Stromal cell of bone marrow (primary cell): ENCODE measurements at places on chromosomes 5 and 9.

DNA sequence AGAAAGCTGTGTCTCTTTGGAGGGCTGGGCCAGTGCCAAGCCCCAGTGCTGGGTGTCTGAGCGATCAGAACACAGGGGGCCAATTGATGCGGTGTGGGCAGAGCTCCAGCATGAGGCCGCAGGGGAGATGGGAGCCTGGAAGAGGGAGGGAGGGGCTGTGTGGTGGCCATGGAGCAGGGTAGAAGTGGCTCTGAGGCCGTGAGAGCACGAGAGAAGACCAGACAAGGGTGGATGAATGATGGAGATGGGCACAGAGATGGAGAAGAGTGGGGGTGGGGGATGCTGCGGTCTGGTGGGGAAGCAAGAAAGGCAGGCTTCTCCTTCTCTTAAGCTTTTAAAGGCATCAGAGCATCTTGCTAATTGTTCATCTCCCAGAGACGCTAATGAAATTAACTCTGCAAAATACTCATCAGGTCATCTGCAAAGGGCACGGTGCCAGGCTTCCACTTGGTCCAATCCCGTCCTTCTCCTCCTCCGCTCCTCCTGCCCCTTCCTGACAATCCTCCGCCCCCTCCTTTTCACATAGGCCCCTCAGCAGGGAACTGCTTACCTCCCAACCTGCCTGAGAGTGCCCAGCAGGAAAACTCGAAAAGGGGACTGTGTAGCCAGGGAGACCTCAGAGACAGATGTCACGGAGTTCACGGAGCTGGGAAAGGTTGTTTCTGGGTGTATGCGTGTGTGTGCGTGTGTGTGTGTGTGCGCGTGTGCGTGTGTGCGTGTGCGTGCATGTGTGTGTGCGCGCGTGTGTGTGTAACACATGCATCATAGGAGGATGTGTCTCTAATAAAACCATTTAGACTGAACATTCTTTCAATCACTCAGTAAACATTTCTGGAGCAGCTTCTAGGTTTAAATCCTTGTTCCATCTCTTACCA lies 7.1 kb upstream of the UNC5A start:
- no peak for DNase-seq

- peak; percentile 79 for DNase-seq
These were observed 37.6 kb upstream of the ORM1 start for GRCh38 chr9:114285166-114285867.

DNA sequence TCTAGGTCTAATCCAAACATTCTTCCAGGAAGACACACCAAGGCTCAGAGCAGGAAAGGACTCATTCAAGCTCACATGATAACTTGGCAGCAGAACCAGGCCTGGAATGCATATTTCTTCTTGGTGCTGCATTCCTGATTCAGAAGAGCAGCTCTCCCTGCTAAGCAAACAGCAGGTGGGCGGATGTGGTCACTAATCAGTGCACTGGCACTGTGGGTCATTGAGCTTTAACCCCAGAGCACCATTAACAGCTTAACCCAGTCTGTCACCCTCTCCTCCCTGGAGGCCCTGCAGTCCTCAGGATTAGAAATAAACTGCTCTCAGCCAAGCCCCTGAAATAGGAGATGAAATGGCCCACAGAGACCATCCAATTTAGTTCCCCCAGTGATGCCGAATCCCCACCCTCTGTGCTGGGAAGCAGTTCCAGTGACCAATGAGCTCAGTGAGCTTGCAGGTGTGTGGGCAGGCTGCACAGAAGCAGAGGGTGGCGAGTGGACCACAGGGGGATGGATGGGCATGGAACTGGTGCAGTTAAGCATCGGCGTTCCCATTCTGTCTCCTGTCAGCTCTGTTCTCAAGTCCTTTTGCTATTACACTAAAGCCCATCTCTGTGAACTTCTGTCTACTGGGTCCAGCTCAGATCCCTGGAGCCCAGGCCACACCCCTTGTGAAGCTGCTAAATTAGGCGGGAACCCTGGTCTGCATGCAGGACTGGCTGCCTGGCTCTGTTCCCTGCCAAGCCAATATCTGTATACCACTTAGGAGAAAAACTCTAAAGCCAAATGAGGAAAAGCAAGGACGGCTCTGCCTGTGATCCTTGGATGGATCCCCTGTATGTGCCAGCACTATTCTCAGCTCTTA lies 16.6 kb upstream of the MEGF9 start:
- DNase-seq, result peak; percentile 76

- no peak for DNase-seq
These were observed 7.1 kb upstream of the AFAP1L1 start for GRCh38 chr5:149264439-149265067.

DNA sequence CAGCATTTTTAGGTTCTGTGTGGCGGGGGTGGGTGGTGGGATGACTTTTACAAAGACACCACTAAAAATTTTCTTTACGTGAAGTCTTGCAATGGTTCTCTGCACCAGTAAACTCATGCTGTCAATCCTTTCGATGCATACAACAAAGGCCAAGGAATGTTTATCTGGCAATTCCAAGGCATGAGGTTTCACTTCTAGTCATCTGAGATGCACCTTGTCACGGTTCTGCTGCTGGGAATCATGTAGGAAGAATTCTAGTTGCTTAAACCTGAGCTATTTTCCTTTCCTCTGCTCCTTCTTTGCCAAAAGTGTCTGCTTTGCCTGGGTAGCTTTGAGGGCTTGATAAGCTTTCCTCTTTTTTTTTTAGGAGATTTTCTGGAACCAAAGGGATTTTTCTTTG lies 1204.5 kb upstream of the SEMA6A start:
- DNase-seq, result no peak

- no peak for DNase-seq
These were observed 111.1 kb downstream of the PAM start for GRCh38 chr5:102866237-102866600.

DNA sequence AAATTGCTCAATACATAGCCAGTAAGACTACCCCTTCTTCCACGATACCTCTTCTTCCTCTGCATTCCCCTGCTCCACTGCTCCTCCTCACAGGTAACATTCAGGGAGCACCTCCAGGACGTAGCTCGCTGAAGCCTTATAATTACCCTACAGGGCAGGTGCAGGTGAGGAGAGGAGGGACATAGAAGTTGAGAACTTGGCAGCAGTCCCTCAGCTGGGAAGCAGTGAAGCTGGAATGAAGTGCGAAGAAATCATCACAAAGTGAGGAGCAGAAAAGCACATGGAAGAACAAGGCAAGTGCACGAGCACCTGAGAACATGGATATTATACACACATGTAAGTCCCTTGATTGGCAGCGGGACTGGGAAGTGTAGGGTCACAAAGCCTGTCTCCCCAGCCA lies 118.2 kb downstream of the HSD17B3 start:
- DNase-seq, result no peak

DNA sequence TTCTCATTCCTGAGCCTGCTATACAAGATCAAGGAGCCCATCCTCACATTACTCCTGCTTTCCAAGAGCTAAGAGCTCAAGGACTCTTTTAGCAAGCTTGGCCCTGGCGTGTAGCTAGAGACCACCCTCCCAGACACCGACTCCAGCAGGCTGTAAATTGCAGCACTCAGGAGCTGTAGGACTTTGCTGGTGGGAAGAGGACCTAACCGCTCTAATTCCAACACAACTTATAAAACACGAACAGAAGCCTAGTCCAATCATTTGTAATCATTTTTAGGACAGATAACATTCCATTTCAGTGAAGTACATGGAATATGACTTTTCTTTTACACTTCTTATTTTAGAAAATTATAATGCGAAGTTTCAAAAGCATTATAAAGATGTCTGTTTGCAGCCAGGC lies 219.9 kb downstream of the NXNL2 start:
- no peak for DNase-seq

- no peak for DNase-seq
These were observed 50.4 kb downstream of the TRIO start for GRCh38 chr5:14193496-14193895.

DNA sequence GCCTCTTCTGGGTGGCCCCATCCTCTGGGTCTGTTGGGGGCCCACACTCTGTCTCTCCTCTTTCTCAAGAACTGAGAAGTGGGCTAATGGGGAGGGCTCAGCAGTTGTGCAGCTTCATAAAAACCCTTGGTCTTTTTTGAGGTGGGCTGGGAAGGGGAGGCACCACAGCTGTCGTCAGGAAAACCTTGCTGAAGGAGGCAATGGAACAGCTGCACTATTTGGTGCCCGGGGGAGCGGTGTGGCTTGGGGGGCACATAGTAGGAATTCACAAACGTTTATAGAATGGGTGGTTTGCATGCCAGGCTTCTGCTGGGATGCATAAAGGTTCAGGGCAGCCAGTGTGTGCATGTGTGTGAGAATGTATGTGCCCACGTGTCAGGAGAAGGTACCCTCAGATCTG lies 3.2 kb upstream of the IER5L start:
- DNase-seq, result no peak

- DNase-seq, result no peak
These were observed 871.4 kb upstream of the CDH10 start for GRCh38 chr5:25516141-25516540.

DNA sequence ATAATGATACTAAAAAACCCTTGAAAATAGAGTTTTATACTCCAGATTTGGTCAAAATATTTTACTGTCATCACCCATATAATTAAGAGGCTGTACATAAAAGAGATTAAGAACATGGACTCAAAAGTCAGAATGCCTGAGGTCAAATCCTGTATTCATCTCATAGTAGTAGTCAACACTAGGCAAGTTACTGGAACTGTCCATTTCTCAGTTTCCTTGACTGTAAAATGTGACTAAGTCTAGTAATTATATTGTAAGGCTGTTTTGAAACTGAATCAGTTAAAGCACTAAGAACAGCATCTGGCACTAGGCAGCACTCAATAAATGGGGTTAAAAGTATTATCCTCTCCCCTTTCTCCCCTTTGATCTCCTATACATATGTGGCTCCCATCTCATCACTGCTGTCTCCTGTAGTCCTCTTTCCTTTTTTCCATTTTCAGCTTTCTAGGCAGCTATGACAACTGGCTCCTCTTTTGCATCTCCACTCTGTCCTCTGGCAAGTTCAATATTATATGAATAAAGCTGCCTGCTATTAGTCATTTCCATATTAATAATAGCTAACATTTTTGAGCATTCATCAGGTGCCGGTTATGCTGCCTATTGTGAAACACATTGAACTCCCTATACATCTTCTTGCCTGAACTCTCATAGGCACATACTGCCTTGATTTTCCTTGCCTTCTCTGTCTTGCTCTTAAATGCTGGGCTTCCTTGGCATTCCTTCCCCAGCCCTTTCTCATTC lies 185.8 kb upstream of the NREP start:
- DNase-seq, result no peak

- no peak for DNase-seq
These were observed 3.9 kb downstream of the CSNK1G3 start for GRCh38 chr5:123515904-123516303.

DNA sequence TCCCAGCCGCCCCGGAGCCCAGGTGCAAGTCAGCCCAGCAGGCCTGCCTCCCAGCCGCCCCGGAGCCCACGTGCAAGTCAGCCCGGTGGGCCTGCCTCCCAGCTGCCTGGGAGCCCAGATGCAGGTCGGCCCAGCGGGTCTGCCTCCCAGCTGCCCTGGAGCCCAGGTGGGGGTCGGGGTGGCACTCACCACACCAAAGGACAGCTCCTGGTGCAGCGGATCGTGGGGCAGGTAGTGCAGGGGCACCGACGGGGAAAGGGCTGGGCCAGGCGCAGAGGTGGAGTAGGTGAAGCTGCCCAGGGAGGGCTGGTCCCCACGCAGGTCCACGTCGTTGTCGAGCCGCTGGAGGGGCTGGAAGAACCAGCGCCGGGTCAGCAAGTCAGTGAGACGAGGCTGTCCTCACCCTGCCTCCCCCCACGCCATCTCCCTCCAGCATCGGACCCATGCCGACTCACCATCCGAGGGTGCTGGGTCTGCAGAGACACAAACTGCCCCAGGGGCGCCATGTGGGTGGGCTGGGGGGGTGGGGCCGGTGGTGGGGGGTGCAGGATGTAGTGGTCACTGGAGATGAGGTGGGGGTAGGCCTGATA lies 6.7 kb downstream of the RNF44 start:
- no peak for DNase-seq

DNA sequence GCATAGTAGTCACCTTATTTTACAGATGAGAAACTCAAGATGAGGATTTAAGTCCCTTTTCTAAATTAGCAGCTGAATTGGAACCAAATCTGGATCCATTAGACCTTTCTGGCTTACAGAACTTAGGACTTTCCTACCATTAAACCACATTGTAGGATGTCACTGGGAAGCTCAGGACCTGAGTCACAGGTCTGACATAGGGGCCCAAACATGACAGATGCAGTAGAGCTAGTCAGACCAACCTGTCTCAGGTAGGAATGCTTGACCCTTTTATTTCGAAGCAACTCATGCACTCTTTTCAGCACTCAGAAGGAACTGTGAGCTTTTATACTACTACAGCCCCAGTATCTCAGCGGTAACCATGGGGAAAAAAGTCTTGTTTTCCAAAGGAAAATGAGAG lies 2.6 kb downstream of the RAB24 start:
- DNase-seq, result no peak

- peak; percentile 23 for DNase-seq
These were observed 1.2 kb downstream of the VCAN start for GRCh38 chr5:83472508-83473345.

DNA sequence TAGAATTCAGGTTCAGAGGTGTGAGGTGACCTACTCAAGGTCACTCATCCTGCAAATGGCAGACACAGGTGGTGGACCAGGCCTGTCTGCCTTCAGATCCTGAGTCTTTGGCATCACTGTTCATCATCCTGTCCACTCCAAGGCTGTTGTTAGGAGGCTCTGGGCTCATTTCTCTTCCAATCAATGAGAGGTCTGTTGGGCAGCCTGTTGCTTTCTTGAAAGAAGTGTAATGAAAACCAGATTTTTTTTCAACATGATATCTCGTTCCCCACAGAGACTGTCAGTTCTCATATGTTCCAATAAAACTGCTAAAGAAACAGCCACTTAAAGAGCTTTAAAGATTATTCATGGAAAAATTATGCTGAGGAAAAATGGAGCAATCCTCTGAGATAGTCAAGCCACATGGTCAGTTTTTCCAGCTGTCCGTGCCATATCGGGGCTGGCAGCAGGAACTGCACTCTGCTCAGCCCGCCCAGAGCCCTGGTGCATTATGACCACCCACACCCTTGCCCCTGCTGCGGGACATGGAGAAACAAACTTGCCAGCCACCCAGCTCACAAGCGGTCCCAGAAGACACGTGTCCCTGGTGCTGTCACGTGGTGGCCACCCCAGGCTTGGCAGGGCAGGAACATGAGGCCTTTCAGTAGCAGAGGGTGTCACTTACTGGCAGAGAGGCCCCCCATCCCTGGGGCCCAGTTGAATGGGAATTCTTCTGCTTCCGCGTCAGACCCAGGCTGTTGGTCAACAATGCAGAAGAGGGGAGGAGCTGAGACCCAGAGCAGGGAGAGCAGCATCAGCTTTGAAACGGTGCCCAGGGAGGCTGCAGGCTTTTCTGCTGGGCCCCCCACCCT lies 63.7 kb upstream of the ANGPTL2 start:
- DNase-seq, result peak; percentile 97
